ENCODE measurements at places on chromosomes 7 and 10.

DNA sequence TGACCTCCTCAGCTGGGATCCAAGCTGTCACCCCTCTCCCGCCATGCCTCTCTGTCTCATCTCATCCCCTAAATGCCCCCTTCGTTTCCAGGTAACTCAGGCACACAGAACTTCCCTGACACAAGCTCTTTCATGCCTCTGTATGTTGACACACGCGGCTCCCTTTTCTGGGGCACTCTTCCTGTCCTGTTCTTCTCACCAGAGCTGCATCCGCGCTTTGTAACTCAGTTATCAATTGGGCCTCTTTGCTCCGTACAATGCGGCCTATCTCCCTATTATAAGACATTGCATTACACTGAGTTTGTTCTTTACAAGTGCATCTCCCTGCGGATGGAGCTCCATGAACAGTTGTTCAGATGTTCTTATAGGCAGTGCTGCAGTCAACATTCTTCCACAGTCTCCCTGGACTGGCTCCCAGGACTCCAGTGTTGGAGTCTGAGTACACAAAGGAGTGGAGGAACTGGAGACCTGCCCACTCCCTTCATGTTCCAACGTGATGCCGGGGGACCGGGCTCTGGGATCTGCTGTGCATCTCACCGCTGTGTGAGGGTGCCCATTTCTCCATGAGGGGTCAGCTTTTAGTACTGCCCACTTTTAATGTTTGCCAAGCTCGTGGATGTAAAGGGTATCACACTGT is 56.9 kb upstream of the TNS3 start:
- DNase-seq, result no peak

DNA sequence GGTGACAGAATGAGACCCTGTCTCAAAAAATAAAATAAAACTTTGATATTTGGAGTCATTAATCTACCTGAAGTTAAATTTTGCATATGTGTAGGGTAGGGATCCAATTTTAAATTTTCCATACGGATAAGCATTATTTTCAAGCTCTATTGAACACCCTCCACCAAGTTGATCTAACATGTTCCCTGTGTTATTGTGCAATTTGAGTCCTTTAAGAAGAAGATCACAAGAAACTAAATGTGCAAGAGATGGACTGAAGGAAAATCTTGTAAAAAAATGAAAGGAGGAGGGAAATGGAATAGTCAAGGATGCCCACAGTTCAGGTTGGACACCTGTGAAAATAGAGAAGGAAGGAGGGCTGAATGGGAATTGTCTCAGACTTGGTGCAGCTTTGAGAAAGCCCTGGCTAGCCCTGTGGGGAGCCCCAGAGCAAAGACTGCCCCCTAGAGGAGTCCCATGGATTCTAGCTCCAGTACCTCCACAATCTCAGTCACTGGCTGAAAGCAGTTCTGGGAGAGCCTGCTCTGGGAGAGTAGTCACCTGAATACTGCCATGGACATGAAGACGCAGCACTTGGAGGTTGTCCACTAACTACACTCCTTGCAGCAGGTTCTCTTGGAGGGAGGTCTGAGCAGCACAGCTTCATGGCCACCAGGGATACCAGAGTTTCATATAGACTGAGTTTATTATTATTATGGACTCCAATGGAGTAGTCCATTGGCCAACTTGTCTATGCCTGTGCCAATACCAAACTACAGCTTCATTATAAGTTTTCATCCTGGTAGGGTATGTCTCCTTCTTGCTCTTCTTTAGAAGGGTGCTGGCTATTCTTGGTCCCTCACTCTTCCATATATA is 5.7 kb upstream of the TIAL1 start:
- DNase-seq, result no peak

DNA sequence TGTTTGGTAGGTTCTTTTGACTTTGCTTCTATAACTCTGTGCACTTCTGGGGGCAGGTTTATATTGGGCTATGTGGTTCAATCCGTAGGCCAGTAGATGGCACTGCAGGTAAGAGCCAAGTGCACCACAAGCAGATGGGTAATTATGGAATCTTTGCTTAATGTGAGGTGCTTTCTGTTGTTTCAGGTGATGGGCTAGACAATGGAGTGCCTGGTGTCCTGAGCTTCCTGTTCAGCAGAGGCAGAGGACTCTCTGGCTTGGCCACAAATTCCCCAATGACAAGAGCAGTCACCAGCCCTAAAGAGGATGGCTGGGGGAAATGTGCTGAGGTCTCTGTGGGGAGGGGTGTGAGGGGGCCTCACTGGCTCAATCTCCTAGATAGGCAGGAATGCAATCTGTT is 455.0 kb downstream of the CCSER2 start:
- DNase-seq, result no peak

DNA sequence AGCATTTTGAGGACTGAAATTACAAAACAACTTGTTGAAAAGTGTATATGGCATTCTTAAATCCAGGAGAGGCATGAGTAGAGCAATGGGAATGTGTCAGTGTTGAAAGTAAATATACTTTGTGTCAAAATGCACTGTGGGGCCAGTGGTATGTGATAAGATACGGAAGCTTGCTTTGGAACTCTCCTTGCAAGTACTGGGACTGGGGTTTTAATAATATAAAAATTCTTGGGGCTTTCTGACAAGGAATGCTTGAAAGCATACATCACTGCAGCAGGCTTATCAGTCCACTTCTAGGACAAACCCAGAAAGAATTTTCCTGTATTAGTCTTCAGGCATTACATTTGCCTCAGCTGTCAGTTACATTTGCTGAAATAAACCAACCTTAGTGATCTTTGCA is 472.8 kb upstream of the FZD8 start:
- DNase-seq, result no peak

GRCh38 chr7:159103382-159104187 is 41.1 kb downstream of the VIPR2 start:
- no peak for DNase-seq

DNA sequence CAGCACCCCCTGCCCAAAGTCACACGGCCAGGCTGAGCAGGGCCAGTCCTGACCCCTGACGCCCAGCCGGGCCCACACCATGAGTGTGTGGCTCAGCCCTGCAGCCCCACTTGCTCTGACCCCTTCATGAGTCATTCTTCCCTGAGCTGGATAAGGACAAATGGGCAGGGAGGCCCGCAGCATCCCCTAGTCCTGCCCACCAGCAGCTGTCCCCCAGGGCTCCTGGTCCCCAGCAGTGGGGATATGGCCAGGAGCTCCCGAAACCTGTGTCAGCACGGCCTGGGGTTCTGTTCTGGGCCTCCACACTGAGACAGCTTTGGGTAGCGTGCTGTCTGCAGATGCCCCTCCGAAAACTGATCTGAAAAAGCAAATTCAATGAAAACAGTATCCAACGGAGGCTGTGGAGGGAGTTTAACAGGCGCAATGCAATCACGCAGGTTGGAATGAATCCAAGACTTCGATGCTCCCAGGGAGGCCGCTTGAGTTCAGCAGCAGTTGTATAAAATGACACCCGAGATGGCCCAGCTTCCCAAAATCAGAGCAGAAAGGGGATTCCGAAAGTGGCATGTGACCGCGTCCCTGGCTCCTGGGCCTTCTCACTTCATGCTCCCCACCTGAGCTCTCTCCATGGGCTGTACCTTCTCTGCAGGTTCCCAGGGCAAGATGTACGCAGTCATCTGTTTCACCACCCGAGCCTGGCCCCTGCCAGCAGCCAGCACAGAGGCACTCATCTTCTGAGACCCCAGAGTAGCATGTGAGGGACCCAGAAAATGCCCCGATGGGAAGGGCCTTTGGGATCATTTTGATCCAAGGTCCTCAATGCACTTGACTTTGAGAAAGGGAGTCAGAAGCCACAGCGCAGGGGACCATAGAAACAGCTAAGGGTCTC is 214.1 kb downstream of the USP6NL start:
- no peak for DNase-seq

- no peak for DNase-seq
These were observed 431.2 kb downstream of the RPS24 start for GRCh38 chr10:78464856-78465267.

- no peak for DNase-seq
These were observed 89.0 kb downstream of the AMPH start for GRCh38 chr7:38542156-38542555.
